H1 (cell line): ENCODE measurements at places on chromosomes 1 and 21.

DNA sequence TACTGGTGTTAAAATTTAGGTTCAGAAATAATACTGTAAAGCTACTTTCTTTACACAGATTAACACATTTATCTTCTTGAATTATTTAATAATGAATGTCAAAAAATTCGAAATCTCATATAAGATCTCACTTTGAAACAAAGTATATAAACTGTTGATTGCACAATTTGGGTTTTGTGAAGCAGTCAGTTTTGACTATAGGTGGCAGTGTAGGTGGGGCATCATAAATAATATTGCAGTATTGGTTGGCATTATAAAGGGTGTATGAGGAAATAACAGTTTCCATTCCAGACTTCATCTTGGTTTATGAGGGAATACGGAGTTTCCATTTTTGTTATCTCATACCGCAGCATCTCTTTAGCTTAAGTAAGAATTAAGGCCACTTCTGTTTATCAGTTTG lies 49.9 kb downstream of the SUCO start:
- no peaks in the 10 kb centered on the region for H3K27me3 ChIP-seq

- no peak overlapping the region for H3K4me3 ChIP-seq
- DNase-seq: peak; percentile 38
- no peak overlapping the region for H3K27ac ChIP-seq
- H3K4me1 ChIP-seq: peaks cover 3% of the 10 kb centered on the region
Measured at GRCh38 chr1:231691618-231692259, 65.1 kb downstream of the DISC1 start.

DNA sequence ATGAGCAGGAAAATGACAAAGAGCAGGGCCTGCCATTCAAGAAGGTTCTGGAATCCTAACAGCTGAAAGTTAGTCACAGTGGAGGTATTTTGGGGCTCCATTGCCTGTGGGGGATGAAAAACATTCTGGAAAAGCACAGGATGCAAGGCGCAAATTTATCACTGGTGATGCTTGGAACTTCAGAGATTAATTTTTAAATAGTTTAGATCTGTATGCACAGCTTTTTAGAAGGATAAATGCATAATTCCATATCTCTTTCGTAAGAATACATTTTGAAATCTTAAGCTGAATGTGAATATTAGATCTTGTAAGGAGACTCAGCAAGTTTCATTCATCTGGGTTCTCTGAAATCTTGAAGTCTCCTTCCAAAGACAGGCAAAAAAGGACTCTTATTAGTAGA lies at the start of gene OR11L1:
OR11L1 (minus strand) TSS at position 101 of the 400 bp plus-strand sequence; CDS start at position 101, 0 bp downstream.
- no peaks in the 10 kb centered on the region for H3K4me1 ChIP-seq
- no peak within 1 kb of the TSS for H3K27ac ChIP-seq
- DNase-seq: no peak
- no peak within 1 kb of the TSS for H3K4me3 ChIP-seq
- no peaks in the 10 kb centered on the region for H3K27me3 ChIP-seq
- H3K36me3 ChIP-seq: no peaks in the 10 kb centered on the region

- H3K27me3 ChIP-seq: no peaks in the 10 kb centered on the region
- H3K36me3 ChIP-seq: no peaks in the 10 kb centered on the region
- H3K27ac ChIP-seq: no peak overlapping the region; the same call in 1 of the 2 replicates
- H3K4me3 ChIP-seq: no peak overlapping the region
Measured at GRCh38 chr21:43959231-43960116, 52.6 kb upstream of the TRAPPC10 start.

GRCh38 chr1:161013488-161014230 lies 7.3 kb downstream of the F11R start:
- H3K36me3 ChIP-seq: peaks cover 3% of the 10 kb centered on the region; the same call in 1 of the 2 replicates
- H3K27me3 ChIP-seq: no peaks in the 10 kb centered on the region
- peak overlapping the region; percentile 66; the same call in 1 of the 2 replicates for H3K27ac ChIP-seq
- H3K4me3 ChIP-seq: no peak overlapping the region
- peak; percentile 69 for DNase-seq
- H3K4me1 ChIP-seq: peaks cover 15% of the 10 kb centered on the region

DNA sequence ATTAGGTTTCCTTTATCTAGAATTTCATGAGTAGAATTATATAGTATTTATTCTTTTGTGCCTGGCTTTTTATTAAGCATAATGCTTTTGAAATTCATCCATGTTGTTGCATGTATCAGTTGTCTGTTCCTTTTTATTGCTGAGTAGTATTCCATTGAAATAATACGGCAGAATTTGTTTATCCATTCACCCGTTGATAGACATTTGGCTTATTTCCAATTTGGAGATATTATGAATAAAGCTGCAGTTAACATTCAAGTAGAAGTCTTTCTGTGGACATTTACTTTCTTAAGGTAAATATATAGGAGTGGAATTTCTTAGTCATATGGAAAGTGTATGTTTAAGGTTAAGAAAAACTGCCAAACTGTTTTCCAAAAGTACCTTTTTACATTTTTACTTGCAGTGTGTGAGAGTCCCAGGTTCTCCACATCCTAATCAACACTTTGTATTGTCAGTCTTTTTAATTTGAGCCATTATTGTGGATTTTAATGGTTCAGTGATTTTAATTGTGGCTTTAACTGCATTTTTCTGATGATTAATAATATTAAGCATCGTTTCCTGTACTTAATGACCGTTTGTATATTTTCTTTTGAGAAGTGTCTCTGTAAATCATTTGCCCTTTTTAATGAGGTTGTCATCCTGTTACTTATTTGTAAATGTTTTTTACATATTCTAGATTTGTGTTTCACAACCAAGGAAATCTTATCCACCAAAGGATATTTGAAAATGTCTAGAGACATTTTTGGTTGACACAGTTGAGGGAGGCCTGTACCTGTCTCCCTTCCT lies 22.7 kb downstream of the KCTD3 start:
- H3K36me3 ChIP-seq: no peaks in the 10 kb centered on the region
- H3K4me3 ChIP-seq: no peak overlapping the region
- DNase-seq: no peak
- H3K27ac ChIP-seq: no peak overlapping the region

- no peaks in the 10 kb centered on the region for H3K36me3 ChIP-seq
- no peak for DNase-seq
- no peaks in the 10 kb centered on the region for H3K27me3 ChIP-seq
- no peak overlapping the region for H3K4me3 ChIP-seq
Measured at GRCh38 chr1:232709386-232709785, 79.5 kb upstream of the SIPA1L2 start.

DNA sequence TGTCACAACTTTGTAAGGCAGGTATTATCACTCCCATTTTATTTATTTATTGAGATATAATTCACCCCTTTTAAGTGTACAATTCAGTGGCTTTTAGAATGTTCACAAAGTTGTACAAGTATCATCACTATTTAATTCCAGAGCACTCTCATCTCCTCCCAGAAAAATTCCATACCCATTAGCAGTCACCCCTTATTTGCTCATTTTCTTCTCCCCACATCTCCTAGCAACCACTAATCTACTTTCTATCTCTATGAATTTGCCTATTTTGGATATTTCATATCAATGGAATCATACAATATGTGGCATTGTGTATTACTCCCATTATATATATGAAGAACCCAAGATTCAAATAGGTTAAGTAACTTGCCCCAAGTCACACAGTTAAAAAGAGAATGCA lies 7.0 kb downstream of the DSTYK start:
- peaks cover 5% of the 10 kb centered on the region for H3K4me1 ChIP-seq
- DNase-seq: no peak
- no peaks in the 10 kb centered on the region for H3K36me3 ChIP-seq
- H3K4me3 ChIP-seq: no peak overlapping the region
- H3K27ac ChIP-seq: no peak overlapping the region
- no peaks in the 10 kb centered on the region for H3K27me3 ChIP-seq

- no peaks in the 10 kb centered on the region for H3K36me3 ChIP-seq
- H3K27me3 ChIP-seq: no peaks in the 10 kb centered on the region
- H3K4me1 ChIP-seq: no peaks in the 10 kb centered on the region
- H3K4me3 ChIP-seq: no peak overlapping the region
- no peak for DNase-seq
- no peak overlapping the region for H3K27ac ChIP-seq
Measured at GRCh38 chr1:199404976-199405375, 622.5 kb upstream of the NR5A2 start.

- H3K27me3 ChIP-seq: no peaks in the 10 kb centered on the region
- no peak overlapping the region for H3K4me3 ChIP-seq
- no peaks in the 10 kb centered on the region for H3K36me3 ChIP-seq
- peaks cover 12% of the 10 kb centered on the region for H3K4me1 ChIP-seq
- DNase-seq: no peak
Measured at GRCh38 chr21:43981871-43982210, 30.3 kb upstream of the TRAPPC10 start.

DNA sequence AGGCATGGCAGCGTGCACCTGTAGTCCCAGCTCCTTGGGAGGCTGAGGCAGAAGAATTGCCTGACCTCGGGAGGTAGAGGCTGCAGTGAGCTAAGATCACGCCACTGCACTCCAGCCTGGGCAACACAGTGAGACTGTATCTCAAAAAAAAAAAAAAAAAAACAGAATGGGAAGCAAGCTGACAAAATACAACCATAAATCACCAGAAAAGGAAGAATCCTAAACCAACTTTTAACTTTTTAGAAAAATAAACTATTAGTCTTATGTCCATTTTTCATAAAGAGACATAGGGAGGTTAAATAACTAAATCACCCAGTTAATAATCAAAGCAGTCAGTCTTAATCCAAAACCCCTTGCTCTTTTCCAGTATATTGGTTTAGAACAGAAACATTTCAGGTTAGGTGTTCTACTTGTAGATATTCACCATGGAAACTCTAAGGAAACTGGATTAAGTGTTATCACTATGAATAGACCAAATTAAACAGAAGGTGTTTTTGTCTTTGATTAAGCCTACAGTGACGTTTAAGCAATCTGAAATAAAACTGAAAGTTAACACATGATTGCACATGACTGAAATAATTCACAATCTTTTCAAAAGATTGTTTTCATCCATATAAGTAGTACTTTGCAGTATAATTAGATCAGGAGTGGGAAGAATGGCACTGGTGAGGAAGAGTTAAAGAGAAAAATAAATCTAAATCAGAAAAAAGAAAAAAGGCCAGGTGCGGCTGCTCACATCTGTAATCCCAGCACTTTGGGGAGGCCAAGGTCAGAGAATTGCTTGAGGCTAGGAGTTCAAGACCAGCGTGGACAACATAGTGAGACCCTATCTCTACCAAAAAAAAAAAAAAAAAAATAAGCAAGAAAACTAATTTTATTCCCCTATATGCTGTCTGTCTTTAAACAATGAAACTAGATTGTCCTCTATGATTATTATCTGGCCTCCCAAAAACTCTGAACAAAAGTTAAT lies 9.6 kb downstream of the CDC42BPA start:
- H3K27ac ChIP-seq: no peak overlapping the region
- DNase-seq: no peak
- no peaks in the 10 kb centered on the region for H3K4me1 ChIP-seq
- no peak overlapping the region for H3K4me3 ChIP-seq

DNA sequence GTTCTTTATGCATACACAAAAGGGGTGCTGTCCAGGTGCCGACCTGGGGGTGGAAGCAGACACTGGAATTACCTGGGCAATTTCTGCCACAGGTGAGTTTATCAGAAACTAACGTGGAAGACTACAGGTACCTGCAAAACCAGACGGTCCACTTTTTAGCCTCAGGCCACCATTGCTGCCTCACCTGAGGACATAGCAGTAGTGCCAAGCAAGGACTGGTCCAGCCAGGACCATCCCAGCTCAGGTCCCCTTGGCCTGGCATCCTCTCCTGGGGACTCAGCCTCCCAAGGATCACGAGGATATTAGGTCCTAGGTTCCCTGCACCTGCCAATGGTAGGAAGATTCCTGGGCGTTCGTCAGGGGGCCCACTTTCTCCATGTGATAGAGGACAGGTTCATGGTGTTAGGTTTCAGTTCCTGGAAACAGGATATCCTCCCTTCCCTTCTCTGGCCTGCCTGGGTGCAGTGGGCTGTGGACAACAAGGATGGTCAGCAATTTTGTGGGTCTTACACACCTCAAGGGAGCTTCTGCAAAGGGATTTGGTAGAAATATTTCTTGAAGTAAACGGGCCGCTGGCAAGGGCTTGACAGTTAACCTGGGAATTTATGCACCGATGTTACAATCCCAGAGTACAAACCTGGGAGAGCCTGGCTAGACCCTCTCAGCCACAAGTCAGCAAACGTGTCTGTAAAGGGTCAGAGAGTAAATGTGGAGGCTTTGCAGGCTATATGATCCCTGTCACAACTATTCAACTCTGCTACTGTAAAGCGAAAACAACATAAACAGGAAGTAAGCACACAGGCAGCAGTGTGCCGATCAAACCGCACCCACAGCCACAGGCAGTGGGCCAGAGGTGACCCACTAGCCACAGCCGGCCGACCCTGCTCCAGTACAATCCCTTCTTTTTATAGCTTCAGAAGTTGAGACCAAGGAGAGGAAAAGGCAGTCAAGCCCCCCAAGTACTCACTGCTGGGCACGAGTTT lies 71.4 kb upstream of the RAB4A start:
- DNase-seq: no peak
- no peaks in the 10 kb centered on the region for H3K36me3 ChIP-seq
- no peaks in the 10 kb centered on the region for H3K27me3 ChIP-seq
- H3K27ac ChIP-seq: no peak overlapping the region
- H3K4me3 ChIP-seq: no peak overlapping the region

- no peaks in the 10 kb centered on the region for H3K27me3 ChIP-seq
- no peak overlapping the region for H3K27ac ChIP-seq
- H3K4me3 ChIP-seq: no peak overlapping the region
- no peaks in the 10 kb centered on the region for H3K36me3 ChIP-seq
Measured at GRCh38 chr1:159839116-159839849, 12.6 kb downstream of the SLAMF8 start.

DNA sequence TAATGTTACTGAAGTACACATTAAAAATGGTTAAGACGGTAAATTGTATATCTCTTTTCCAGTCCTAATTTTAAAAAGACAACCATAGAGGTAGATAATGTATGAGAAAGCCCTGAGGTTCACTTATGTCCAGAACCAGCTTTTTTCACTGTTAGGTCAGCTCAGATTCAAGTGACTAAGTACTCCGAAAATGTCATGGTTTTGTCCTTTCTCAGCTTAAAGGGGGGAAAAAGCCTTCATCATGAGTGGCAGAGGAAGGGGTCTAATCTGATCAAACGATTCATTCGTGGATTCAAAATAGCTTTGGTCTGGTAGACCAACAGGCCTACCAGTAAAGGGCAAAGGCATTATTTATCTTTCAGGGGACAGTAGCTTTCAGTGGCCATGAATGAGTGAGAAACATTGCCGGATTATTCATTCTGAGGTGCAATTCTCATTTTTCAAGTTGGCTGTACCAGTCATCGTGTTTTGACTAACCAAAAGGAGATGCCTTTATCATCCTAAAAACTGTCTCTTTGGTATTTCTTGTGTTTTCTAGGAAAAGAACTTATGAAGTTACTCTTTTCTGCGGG lies 208.4 kb downstream of the HHIPL2 start:
- no peak overlapping the region for H3K4me3 ChIP-seq
- no peaks in the 10 kb centered on the region for H3K36me3 ChIP-seq
- DNase-seq: no peak
- H3K27me3 ChIP-seq: no peaks in the 10 kb centered on the region
- H3K4me1 ChIP-seq: no peaks in the 10 kb centered on the region
- no peak overlapping the region for H3K27ac ChIP-seq

DNA sequence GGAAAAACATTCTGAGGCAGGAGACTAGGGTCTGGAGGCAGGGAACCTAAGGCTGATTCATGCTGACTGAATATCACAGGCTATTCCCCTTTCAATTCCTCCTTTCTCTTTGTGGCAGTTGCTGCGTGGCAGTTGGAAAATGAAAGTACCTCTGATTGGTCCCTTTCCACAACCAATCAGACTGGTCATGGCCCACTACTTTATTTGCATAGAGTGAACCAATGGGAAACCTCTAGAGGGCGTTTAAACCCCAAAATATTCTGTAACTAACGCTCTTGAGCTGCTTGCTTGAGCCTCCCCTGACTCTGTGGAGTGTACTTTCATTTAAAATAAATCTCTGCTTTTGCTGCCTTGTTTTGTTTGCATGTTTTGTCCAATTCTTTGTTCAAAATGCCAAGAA lies 27.7 kb upstream of the VN1R5 start:
- no peak for DNase-seq
- H3K36me3 ChIP-seq: no peaks in the 10 kb centered on the region
- no peaks in the 10 kb centered on the region for H3K27me3 ChIP-seq
- no peaks in the 10 kb centered on the region for H3K4me1 ChIP-seq
